Activated naive CD8-positive, alpha-beta T cell treated with anti-CD3 and anti-CD28 coated beads, Interleukin-2, amount 50 U/mL, for 16 hours (primary cell): ENCODE measurements at places on chromosomes 12 and 14.

- no peak for DNase-seq
These were observed 1.5 kb downstream of the RASAL1 start for GRCh38 chr12:113134071-113134470.

DNA sequence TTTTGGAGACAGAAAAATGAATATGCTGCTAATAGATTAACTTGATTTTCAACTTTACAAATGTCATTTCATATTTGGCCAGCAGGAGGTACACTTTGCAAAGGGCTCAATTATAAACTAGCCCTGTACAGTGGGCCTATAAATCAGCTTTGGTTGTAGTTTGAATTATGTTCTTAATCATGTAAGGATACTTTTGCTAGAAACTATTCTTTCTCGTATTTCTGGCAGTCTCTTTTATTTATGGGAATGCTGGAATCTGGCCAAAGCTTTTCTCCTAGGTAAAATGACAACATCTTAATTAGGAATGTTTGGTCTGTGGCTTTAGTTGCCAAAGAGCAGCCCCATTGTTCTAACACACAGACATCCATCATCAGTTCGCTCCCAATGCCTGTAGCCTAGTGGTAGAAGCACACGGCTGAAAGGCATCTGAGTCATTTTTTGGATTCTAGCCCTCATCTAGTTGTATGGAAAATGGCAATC is 1322.3 kb upstream of the SEL1L start:
- DNase-seq: no peak

DNA sequence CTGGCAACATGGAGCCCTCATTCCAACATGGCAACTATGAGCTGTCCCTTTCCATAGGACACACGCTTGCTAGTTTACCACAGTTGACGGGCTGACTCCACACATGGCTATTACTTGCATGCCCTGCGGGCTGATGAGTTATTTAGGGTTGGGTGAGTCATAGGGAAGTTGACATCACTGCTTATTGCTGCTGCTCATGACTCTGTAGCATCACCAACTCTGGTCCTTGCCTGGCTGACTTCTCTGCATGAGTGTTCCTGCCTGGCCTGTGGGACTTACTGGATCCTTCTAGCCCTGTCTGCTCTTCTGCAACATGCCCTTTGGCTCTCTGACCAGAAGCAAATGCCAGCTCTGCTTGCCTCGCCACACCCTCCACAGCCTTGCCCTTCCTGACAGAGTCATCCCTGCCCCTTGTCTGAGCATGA is 199.5 kb downstream of the ANO6 start:
- no peak for DNase-seq

DNA sequence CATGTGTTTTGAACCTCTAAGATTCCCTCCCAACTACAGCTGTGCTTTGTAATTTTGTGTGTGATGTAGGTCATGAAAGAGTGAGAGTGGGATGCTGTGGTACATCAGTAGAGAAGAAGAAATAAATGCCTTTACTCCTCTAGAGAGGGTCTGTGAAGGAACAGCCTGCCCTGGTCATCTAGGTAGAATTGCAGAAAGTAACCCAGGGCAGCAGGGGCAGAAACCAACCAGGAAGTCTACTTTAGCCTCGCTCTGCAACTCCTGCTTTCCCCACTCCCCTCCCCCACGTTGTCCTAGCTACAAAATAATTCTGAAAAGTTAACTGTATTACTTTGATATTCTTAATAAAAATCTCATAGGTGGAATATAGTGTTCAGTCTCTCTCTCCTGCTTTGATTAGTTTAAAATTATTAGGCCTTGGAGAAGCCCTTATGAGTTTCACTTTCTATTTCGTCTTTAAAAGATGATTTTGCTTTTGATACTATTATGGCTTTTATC is 7.5 kb downstream of the TBK1 start:
- DNase-seq: no peak

DNA sequence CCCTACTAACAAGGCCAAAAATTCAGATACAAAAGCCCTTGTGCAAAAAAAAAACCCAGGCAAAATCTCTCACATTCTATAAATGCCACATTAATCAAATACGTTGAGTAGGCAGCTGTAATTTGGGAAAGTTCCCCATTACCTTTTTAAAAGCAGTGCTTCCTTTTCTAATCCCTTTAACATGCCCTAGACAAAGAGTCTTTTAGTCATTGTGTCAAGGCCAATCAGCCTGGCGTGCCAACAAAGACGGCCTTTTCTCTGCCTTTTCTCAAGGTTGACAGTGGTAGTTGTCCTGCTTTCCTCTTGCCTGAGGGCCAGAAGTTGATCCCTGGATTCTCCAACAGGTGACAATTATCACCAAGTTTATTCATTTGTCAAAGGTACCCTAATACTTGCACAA is 62.5 kb upstream of the METAP2 start:
- no peak for DNase-seq

- DNase-seq: no peak
These were observed 482.0 kb downstream of the SNAPC1 start for GRCh38 chr14:62244221-62244620.

- no peak for DNase-seq
These were observed 10.5 kb downstream of the GNPNAT1 start for GRCh38 chr14:52780893-52781292.

DNA sequence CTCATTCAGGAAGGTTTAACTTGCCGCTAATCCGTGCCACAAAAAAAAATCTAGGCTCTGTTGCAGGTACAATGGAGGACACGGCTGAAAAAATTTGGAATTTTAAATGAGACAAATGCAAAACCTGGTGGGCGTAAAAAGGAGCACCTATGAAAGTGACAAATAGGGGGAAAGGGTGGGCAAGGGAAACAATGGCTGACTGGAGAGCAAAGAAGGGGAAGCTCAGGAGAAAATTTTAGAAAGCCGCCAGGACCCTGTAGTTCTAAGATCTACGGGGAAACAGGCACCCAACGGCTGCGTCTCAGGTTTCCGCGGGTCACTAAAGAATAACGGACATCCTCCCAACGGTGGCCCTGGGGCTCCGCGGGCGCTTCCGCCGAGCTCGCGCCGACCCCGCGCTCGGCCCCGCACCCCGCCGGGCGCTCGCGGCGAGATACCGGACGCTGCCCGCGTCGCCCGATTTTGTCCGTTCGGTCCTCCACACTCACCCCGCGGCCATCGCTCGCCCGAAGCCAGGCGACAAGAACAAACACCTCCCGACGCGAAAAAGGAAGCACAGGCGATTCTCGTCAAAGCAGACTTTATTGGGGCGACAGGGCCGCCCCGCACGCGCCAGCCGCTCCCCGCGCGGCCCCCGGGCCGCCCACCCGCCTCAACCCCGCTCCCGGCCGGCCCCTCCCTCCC is 1.1 kb upstream of the YY1 start:
- DNase-seq: peak; percentile 13
